ENCODE measurements at places on chromosomes 1 and 21.

DNA sequence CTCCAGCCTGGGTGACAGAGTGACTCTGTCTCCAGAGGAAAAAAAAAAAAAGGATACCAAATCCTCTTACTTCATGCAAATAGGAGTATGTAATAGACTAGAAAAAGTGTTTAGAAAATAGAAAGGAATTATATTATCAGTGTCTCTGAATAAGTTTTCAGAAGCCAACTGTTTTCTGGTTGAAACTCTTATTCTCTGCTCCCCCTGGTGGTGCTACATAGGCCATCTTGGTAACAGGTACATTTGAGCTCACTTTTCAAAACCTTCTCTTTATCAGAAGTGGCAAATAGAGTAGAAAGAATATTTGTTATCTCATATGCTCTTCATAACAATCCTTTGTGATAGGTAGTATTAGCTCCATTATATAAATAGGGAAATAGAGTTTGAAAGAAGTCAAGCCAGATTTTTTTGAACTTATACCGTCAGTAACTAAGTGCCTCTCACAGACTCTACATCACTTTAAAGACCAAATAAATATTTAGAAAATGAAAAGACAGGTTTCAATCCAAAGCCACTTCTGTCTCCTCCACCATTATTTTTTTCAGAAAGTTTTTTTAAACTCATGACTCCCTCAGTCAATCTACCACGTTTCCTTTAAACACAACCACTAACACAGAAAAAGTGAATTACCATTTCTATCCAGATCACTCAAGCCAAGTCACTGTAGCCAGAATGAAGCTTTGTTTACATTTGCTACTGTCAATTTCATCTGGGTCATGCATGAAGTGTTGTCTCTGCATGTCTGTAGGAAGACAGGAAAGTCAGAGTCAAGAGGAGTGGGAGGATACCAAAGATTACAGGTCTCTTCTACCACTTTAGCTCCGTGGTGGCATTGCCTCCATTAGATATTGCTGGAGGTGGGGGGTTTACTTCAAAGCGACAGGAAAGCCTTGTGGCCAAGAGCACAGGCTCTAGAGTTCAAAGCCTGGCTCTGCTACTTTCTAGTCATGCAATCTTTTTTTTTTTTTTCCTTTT is 45.6 kb downstream of the IL23R start:
- no peak for DNase-seq

GRCh38 chr21:22711636-22712035 is 1713.4 kb downstream of the NCAM2 start:
- DNase-seq = no peak

DNA sequence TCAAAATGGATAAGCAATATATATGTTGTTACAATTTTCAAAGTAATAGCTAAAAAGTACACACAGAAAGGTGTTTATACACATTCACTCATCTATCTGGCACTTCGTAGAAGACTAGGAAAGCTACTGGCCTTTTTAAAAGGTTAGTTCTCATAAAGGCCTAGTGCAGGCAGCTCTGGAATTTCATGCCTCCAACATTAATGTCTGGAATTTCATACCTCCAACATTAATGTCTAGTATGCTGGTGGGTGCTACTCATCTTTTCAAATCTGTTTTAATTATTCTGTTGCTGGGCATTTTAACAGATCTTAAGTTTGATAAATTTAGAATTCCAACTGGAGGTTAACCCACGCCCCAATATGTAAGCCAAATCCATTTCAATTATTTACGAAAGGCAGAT is 124.2 kb downstream of the AKT3 start:
- no peak for DNase-seq

DNA sequence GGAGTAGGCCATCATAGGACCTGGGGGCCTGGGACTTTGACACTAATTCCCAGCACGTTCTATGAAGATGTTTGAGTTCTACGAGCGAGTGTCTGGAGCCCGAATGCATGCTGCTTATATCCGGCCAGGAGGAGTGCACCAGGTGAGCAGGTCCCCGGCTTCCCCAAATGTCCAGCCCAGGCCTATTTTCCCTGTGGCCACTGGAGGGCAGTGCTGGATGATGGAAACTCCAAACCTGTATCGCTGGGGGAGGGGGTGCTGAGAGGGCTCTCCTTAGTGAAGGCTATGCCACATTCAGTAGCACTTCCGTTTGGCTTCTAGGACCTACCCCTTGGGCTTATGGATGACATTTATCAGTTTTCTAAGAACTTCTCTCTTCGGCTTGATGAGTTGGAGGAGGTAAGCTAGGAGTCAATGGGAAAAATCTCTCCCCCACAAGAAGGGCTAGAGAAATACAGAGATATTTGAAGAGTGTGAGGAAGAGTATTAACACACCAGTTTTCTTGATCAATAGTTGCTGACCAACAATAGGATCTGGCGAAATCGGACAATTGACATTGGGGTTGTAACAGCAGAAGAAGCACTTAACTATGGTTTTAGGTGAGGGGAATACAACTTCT is 5.2 kb upstream of the FCER1G start:
- DNase-seq = peak; percentile 60

DNA sequence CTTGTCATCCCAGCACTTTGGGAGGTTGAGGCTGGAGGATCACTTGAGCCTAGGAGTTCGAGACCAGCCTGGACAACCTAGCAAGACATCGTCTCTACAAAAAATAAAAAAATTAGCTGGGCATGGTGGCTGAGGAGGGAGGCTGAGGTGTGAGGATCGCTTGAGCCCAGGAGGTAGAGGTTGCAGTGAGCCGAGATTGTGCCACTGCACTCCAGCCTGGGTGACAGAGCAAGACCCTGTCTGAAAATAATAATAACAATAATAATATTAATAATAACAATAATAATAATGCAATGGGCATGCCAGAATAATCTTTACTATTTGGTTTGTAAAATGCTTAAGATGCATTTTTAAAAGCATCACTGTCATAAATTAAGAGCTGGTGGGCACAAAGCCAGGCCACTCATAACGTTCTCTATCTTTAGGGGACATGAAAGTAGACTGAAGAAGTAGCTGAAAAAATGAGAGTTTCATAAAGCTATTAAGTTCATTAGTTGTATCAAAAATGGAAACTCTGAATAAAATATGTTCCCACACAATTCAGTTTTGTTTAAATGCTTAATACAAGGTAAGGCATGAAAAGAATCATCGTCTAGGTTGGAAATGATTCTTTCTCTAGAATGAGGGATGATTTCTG is 51.6 kb upstream of the ITPKB start:
- DNase-seq = no peak

- DNase-seq = no peak
These were observed 17.9 kb downstream of the CLDN14 start for GRCh38 chr21:36461918-36462486.

DNA sequence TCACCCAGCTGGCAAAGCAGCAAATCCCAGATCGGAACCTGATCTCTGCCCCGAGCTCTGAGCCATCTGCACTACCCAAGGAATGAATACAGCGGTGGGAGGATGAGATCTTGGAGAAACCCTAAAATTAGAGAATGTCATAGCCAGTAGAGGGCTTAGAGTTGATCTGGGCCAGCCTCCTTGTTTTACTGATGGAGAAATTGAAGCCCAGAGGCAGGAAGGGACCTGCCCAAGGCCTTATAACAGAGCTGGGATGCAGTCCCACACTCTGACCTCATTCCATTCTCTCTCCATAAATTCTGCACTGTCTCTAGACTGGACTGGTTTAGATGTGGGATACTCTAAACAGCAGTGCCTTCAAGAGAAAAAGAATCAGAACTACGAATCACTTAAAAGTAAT is 4.8 kb upstream of the SFN start:
- no peak for DNase-seq

- no peak for DNase-seq
These were observed 66.1 kb downstream of the NID1 start for GRCh38 chr1:235998812-235999211.
